DND-41 (cell line): ENCODE measurements at places on chromosomes 5 and 9.

DNA sequence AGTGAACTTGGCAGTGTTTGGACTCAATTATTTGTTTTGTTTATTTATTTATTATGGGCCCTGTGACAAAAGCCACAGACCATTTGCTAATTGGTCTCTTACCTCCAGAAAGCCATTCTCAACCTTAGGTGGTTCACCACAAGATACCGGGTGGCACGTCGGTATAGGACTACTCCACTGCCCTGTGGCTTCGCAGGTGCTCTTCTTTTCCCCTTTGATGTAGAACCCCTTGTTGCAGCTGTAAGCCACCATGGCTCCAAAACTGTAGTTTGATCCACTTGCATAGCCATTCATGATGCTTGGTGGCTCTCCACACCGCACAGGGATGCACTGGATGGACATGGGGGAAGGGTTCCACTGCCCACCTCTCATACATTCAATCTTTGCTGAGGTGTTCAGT lies 73.3 kb upstream of the TXNDC8 start:
- H3K36me3 ChIP-seq, result no peaks in the 10 kb centered on the region
- H3K4me3 ChIP-seq, result no peak overlapping the region
- H3K27ac ChIP-seq, result no peak overlapping the region
- peak; percentile 10 for DNase-seq
- H3K4me1 ChIP-seq, result no peaks in the 10 kb centered on the region

- no peaks in the 10 kb centered on the region for H3K36me3 ChIP-seq
- H3K4me1 ChIP-seq, result no peaks in the 10 kb centered on the region
- no peaks in the 10 kb centered on the region for H3K27me3 ChIP-seq
- H3K4me3 ChIP-seq, result no peak overlapping the region
Measured at GRCh38 chr9:136348691-136349090, 14.9 kb downstream of the DNLZ start.

- no peak overlapping the region for H3K27ac ChIP-seq
- DNase-seq, result no peak
- no peaks in the 10 kb centered on the region for H3K27me3 ChIP-seq
Measured at GRCh38 chr9:7209016-7209715, 451.4 kb downstream of the KDM4C start.

- no peaks in the 10 kb centered on the region for H3K36me3 ChIP-seq
- no peaks in the 10 kb centered on the region for H3K4me1 ChIP-seq
- no peaks in the 10 kb centered on the region for H3K27me3 ChIP-seq
- H3K4me3 ChIP-seq, result no peak overlapping the region
- no peak overlapping the region for H3K27ac ChIP-seq
Measured at GRCh38 chr5:115100319-115100955, 69.3 kb downstream of the TRIM36 start.

GRCh38 chr5:164336276-164336675 lies 830.9 kb downstream of the MAT2B start:
- no peak for DNase-seq
- H3K4me1 ChIP-seq, result no peaks in the 10 kb centered on the region
- H3K27ac ChIP-seq, result no peak overlapping the region
- no peak overlapping the region for H3K4me3 ChIP-seq

GRCh38 chr5:57841676-57842363 lies 359.2 kb upstream of the ACTBL2 start:
- H3K4me1 ChIP-seq, result no peaks in the 10 kb centered on the region
- no peak overlapping the region for H3K27ac ChIP-seq
- H3K36me3 ChIP-seq, result no peaks in the 10 kb centered on the region

- no peaks in the 10 kb centered on the region for H3K27me3 ChIP-seq
- no peak overlapping the region for H3K27ac ChIP-seq
- DNase-seq, result no peak
- no peaks in the 10 kb centered on the region for H3K4me1 ChIP-seq
- peaks cover 8% of the 10 kb centered on the region for H3K36me3 ChIP-seq
Measured at GRCh38 chr9:26983340-26983739, 22.1 kb downstream of the LRRC19 start.

DNA sequence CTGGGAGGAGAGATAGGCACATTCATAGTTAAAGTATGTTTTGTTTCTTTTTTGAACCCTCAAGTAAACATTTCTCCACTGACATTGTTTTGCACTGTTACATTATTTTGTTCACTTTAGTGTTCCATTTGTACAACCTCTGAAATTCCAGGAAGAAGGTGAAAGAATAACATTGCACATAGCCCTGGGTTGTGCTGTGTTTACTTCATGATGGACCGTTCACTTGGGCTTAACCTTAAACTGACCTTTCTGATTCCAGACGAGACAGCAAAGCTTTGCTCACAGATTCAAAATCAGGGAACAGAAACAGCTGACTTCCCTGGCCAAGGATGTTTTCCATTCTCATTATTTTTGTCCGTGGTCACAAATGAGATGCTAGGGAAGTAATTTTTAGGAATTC lies 42.8 kb upstream of the GDNF start:
- no peak overlapping the region for H3K4me3 ChIP-seq
- no peaks in the 10 kb centered on the region for H3K27me3 ChIP-seq
- H3K36me3 ChIP-seq, result no peaks in the 10 kb centered on the region
- H3K4me1 ChIP-seq, result no peaks in the 10 kb centered on the region
- H3K27ac ChIP-seq, result no peak overlapping the region
- no peak for DNase-seq

GRCh38 chr9:132077881-132078698 lies 1.6 kb downstream of the MED27 start:
- H3K27me3 ChIP-seq, result no peaks in the 10 kb centered on the region
- DNase-seq, result no peak
- peak overlapping the region; percentile 96 for H3K4me3 ChIP-seq
- no peak overlapping the region for H3K27ac ChIP-seq
- peaks cover 25% of the 10 kb centered on the region for H3K36me3 ChIP-seq

- H3K4me3 ChIP-seq, result no peak overlapping the region
- DNase-seq, result no peak
- no peak overlapping the region for H3K27ac ChIP-seq
- no peaks in the 10 kb centered on the region for H3K36me3 ChIP-seq
- H3K27me3 ChIP-seq, result no peaks in the 10 kb centered on the region
- no peaks in the 10 kb centered on the region for H3K4me1 ChIP-seq
Measured at GRCh38 chr9:70479880-70480291, 65.4 kb upstream of the KLF9 start.

DNA sequence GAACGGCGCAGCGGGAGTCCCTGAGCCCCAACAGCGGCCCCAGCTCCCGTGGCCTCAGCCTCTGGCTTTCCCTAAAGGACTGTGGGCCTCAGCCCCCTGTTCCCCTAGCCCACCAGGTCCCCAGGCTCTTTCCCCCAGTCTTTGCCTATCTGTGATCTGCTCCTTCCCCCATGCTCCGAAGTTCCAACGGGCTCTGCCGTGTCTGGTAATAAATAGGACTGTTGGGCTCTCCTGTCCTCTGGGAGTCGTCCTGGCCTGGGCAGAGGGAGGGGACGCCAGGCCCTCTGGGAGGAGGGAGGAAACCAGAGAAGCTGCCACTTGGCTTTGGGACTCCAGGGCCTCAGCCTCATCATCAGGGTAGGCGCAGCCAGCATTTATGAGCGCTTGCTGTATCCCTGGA lies 28.1 kb downstream of the ADGRD2 start:
- H3K4me1 ChIP-seq, result no peaks in the 10 kb centered on the region
- no peak overlapping the region for H3K27ac ChIP-seq
- DNase-seq, result no peak
- H3K4me3 ChIP-seq, result no peak overlapping the region
- H3K36me3 ChIP-seq, result no peaks in the 10 kb centered on the region

DNA sequence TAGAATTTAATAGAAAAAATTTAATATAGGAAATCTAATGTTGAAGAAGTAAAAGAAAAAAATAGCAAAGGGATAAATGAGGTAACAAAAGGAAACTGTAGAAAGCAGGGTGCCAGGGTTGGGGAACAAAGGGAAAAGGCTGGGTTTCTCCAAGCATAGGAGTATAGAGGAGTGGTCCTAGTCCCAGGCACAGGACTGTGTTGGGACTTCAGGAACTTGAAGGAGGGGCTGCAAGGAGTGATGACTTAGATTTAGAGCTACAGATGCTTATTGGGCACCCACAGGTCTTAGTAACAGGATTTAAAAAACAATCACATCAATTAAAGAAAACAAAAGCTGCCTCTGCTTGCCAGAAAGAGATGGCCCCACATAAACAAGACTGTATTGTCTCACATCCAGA lies 396.5 kb upstream of the TNC start:
- no peak for DNase-seq
- no peaks in the 10 kb centered on the region for H3K36me3 ChIP-seq
- no peak overlapping the region for H3K27ac ChIP-seq

DNA sequence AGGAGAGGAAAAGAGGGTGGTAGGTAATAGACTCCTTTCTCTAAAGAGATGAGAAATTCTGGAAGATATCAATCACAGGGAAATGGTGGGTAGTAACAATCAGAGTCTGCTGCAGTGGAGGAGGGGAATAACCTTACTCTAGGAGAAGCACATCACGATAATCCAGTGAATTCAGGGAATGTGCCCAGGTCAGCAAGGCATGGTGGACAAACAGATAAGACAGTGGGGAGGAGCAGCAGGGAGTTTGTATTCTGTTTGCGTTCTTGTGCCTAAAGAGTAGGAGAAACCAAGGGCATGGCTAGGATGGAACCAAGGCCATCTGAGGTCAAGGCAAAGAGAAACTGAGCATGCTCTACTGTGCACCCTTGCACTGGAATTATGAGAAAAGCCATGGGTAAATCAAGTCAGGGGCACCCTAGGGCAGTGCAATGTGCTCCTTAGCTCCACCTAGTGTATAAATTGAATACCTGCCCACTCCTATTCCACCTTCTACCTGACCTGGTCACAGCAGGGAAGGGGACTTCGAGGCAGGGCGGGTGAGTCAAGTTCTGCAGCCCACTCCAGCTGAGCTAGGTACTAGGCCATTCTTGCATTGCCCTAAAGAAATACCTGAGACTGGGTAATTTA lies 31.6 kb downstream of the RETREG1 start:
- no peak for DNase-seq
- H3K27me3 ChIP-seq, result no peaks in the 10 kb centered on the region
- no peaks in the 10 kb centered on the region for H3K4me1 ChIP-seq

DNA sequence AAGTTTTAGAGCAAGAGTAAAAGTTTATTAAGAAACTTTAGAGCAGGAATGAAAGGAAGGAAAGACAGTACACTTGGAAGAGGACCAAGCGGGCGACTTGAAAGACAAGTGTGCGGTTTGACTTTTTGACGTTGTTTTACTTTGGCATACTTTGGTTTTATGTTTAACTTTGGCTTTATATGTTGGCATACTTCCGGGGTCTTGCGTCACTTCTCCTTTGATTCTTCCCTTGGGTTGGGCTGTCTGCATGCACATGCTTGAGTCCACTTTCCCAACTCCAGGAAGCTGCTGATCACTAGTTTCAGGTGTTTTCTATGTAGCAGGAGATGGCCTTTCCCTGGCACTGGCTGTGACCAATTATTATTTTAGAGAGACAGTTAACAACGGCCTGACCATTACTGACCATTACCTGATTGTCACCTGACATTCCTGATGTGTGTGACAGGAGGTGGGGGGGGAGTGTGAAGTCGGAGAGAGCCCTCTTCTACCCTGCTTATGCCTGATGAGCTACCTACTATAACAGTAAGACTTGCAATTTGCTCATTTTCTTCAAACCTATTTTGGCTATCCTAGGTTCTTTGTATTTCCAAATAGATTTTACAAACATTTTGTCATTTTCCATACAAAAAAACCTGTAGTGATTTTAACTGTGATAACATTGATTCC lies 45.5 kb downstream of the TNFSF8 start:
- DNase-seq, result no peak
- no peaks in the 10 kb centered on the region for H3K36me3 ChIP-seq
- no peak overlapping the region for H3K4me3 ChIP-seq
- peaks cover 21% of the 10 kb centered on the region for H3K4me1 ChIP-seq
- H3K27ac ChIP-seq, result no peak overlapping the region

DNA sequence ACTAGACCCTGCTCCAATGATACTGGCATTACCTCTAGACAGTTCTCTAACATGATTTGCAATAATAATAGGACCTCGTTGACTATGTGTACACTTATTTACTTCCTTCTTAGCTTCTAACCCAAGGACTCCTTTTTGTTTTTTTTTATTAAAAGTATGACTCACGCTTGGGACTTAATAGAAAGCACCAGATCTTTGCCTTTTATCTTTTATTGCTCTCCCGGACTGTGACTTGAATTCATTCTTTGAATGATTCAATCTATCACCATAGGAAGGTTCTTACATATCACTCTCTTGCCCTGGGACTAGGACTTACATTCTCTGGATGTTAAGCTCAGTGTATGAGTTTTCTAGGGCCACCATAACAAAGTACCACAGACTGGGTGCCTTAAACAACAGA lies 9.0 kb downstream of the C9 start:
- DNase-seq, result no peak
- no peak overlapping the region for H3K27ac ChIP-seq
- no peaks in the 10 kb centered on the region for H3K27me3 ChIP-seq
- H3K4me3 ChIP-seq, result no peak overlapping the region

DNA sequence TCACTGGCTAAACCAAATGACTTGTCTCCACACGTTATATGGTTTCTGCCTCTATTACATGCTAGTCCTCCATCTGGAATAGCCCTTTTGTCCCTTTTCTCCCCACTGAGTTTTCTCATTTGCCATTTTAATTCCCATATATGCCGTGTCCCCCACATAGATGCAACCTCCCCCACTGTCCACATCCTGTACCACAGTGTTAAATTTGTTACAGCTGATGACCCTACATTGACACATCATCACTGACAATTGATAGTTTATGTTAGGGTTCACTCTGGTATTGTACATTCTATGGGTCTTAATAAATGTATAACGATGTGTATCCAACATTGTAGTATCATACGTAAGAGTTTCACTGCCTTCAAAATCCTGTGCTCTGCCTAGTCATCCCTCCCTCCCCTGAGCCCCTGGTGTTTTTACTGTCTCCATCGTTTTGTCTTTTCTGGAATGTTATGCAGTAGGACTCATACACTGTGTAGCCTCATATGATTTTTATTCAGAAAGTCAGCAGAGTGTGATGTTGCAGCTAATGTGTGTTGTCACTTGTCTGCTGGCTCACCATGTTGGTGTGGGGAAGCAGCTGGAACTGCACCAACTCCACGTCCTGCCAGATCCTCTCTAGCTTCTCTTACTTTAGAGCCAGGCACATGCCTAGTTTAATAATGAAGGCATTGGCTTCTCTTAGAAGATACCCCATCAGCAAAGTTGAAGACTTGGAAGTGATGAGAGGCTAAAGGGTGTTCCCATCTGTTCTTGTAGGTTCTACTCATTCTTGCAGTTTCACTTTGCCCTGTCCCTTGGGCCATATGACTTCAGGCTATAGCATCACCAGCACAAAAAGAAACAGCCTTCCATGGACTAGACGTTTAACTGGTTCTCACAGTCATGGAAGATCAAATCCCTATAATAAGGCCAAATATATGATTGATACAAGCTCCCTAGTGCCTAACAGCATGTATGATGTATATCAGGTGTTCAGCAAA lies 30.2 kb downstream of the LRRC70 start:
- H3K4me3 ChIP-seq, result no peak overlapping the region
- no peaks in the 10 kb centered on the region for H3K27me3 ChIP-seq
- H3K27ac ChIP-seq, result no peak overlapping the region
- H3K4me1 ChIP-seq, result no peaks in the 10 kb centered on the region
- no peak for DNase-seq
- peaks cover 27% of the 10 kb centered on the region; the same call in 1 of the 2 replicates for H3K36me3 ChIP-seq

DNA sequence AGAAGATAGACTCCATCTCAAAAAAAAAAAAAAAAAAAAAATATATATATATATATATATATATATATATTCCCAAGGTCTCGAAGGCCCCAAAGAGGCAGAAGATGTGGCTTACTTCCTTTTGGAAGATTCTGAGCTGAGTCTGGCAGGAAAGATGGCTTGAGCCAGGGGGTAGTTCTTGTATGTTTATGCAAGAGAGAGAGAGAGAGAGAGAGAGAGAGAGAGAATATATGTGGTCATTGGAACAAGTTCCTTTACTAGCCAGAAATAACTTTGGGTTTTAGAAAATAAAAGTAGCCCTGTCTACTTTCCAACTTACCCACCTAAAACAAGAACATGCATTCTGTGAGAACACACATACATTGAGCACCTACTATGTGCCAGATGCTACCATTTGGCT lies 17.6 kb downstream of the NCS1 start:
- no peaks in the 10 kb centered on the region for H3K4me1 ChIP-seq
- no peaks in the 10 kb centered on the region for H3K36me3 ChIP-seq
